ENCODE measurements at places on chromosomes 11 and 22. TPM values are rescaled to one million over a fixed set of nuclear protein-coding genes. Genes with fewer than 3 reads are reported as not detected.

GRCh38 chr22:32853662-32854061, 52.2 kb downstream of the TIMP3 start:
- DNase-seq, result no peak

DNA sequence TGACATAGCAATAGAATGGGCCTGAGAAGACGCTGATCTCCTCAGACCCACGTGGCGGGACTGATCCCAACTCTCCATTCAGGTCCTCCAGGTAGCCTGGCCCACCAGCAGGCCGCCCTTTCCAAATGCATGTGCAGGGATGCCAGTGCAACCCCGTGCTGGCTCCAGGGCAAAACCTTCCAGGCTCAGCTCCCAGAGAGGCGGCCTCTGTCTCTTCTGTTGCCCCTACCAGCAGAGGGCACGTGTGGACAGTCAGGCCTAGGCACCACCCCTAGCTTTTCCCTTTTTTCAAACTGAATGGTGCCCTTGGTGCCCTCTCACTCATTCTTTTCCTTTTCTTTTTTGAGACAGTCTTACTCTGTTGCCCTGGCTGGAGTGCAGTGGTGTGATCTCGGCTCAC, 121.7 kb downstream of the OSBP2 start:
- DNase-seq, result no peak

GRCh38 chr22:41523464-41524221, 20.6 kb downstream of the POLR3H start:
- DNase-seq, result no peak

GRCh38 chr11:19460718-19461405, 220.1 kb upstream of the E2F8 start:
- no peak for DNase-seq

- no peak for DNase-seq
Observed at GRCh38 chr11:31050061-31050765, 319.3 kb downstream of the DCDC1 start.

DNA sequence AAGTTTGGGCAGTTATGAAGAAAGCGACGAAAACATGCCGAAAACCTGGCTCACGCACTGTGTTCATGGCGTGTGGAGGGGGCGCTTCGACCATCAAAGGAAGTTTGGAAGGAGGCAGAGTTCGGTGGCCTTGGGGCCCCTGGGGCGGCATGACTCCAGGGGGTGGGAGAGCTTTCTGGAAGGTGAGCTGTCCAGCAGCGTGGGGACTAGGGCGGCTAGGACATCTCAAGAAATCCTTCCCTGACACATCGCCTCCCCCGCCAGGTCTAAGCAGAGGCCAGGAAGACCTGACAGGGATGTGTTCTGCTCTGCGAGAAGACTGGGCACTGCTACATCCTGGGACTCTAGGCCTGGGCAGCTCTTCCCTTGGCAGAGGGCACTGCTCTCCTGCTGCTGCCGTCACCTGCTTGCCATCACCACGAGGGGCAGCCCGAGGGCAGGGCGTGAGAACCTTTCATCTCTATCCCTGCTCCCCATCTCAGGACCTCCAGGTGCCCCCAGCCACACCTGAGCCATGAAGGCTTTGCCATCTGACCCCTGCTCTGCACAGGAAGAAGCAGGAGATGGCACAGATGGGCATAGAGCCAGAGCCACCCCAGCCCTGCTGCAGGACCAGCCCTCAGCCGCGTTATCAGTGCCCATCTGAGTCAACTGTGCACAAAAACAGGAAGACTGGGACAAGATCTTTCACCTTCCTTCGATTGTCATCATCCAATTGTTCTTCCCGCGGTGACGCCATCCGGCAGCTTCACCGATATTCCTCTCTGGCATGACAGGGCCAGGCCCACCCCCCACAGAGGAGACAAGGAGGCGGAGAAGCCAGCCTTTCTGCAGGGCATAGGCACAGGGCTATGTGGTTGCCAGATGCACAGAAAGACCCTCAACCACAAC, 12.7 kb downstream of the LINC01488 start:
- DNase-seq, result no peak

DNA sequence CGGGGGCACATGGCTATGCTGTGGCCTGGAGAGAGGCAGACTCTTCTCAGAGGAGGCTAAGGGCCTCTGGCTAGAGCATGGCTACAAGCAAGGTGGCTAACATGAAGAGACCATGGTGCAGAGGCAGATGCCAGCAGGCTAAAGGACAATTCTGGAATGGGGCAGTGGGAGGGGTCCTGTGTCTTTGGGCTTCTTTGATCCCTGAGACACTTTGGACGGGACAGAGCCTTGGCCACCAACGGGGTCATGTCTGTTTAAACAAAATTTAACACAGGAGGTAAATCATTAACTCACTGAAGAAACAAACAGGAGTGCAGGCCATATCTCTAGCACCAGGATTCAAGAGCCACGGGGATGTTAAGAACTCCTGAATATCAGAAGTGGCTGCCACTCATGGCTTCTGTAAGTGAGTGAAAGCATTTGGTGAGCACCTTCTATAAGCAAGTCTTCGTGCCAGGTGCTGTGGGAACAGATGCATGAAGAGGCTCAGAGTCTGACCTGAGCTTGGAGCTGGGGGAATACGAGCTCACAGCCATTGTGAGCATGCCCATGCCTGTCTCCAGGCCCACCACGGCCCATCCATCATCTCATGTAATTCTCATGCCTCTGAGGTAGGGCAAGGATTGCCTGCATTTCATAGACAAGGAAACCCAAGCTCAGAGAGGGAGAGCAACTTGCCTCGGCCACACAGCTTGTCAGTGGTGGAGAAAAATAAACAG, 18.3 kb upstream of the ZNRF3 start:
- no peak for DNase-seq

DNA sequence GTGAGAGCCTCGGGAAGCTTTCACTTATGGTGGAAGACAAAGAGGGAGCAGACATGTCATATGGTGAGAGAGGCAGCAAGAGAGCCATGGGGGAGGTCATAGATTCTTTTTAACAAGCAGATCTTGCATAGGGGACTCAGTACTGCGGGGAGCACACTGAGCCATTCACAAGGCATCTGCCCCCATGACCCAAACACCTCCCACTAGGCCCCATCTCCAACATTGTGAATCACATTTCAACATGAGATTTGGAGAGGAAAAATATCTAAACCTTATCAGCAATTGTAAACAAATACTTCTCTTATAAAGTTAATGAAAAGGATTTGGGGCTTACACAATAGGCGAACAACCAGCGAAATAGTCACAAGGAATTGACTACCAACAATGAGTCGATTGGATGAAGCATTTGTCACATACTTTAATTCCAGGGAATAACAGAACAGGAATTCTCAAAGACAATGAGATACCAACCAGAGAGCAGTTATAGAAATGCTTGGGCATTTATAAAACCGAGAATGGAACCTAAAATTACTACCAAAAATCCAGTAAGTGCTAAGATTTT, 7.3 kb downstream of the DDI1 start:
- no peak for DNase-seq

DNA sequence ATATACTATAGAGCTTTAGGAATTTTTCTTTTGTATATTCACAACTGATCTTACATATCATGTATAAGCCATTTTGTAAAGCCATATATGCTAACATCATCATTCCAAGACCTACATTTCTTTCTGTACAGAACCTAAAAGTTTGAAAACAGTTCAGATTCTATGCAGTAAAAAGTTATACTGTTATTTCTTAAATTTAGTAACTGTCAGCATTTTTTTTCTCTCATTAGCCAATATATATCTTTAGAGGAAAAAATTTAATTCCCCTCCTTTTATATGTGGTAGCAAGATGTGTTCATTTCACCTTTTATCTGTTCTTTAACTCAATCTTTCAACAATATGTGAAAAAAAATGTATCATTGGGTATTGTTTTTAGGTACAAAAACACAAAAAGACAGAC, 120.4 kb upstream of the TP53AIP1 start:
- DNase-seq, result no peak

- DNase-seq, result no peak
Observed at GRCh38 chr22:42844756-42845155, 12.3 kb downstream of the ARFGAP3 start.

DNA sequence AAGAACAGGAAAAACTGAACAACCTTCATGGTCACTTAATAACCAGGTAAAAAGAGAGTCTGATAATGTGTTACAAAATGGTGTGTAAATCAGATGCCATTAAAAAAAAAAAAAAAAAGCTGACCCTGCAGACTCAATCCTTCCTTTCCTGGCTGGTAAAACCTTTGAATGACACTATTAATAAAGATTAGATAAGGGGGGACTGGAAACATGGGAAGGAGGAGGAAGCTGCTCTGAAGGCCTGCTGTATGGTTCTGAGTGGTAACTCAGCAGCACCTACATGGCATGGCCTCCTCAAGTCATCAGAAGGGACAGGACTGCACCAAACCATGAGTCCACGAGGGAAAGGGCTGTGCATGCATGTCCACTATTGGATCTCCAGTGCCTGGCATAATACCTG, 18.0 kb upstream of the SWAP70 start:
- no peak for DNase-seq

IGLL1 gene
- total RNA-seq, result not detected

OAF gene
- 3.8 TPM for total RNA-seq

ASPHD2 gene
- total RNA-seq, result 6.1 TPM

CATSPERZ gene
- total RNA-seq, result not detected
